Osteoblast (primary cell): ENCODE measurements at places on chromosomes 6 and 20. TPM values are rescaled to one million over a fixed set of nuclear protein-coding genes. Genes with fewer than 3 reads are reported as not detected.

Gene SYNE1
- 221 and 240 TPM in 2 replicates for total RNA-seq

Gene ZSCAN23
- 6.9 and 7.4 TPM in 2 replicates for total RNA-seq

Gene LST1
- 0.29 TPM in 1 of 2 replicates, not detected in the other for total RNA-seq

Gene KPNA5
- total RNA-seq: 10.6 and 11.2 TPM in 2 replicates

DNA sequence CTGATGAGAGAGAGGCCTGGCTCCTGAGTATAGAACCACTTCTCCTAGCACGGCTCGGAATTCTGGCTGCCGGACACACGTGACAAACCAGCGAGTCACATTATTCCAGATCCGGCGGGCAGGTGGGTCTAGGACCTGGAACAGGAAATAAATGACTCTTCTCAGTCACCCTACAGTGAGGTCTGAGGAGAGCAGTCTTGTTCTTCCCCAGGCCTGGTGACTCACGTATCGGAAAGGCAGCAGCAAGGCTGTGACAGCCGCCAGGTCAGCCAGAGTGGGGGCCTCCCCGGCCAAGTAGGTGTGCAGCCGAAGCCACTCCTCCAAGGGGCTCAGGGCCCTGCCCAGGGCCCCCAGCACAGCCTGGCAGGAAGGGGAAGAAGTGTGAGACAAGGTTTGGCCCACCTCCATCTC lies 2.8 kb downstream of the VARS1 start:
- DNase-seq: peak; percentile 74

- DNase-seq: no peak
Measured at GRCh38 chr20:4597215-4597614, 124.5 kb upstream of the PRND start.

GRCh38 chr6:133956416-133957049 lies 3.5 kb downstream of the TBPL1 start:
- DNase-seq: no peak

DNA sequence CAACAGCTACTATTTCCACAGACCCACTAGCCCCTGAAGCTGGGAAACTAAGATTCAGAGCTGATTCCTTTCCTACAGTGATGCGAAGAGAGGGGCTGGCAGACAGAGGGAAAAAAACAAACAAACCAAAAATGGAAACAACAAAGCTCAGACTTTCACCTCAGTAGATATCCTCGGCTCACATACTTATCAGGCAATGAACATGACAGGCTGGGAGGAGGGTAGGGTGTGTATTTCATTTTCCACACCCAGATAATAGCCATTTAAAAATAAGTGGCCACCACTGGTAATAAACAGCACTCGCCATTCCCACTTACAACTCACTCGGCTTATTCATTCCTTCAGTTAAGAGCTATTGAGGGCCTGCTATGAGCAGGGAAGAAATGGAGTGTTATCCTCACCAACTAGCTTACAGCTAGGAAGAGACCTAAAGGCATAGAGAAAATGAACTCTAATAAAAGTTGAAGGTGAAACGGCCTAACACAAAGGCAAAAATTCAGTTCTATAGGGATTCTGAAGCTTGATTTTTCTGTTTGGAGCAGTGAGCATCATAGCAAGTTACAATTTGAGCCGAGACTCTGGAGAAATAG lies 32.0 kb upstream of the SPTLC3 start:
- DNase-seq: no peak

DNA sequence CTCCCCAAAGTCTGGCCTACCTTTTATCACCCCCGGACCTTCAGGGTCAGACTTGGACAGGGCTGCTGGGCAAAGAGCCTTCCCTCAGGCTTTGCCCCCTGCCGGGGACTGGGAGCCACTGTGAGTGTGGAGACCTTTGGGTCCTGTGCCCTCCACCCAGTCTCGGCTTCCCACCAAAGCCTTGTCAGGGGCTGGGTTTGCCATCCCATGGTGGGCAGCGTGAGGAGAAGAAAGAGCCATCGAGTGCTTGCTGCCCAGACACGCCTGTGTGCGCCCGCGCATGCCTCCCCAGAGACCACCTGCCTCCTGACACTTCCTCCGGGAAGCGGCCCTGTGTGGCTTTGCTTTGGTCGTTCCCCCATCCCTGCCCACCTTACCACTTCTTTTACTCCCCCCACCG lies 10.3 kb downstream of the VEGFA start:
- peak; percentile 51 for DNase-seq

DNA sequence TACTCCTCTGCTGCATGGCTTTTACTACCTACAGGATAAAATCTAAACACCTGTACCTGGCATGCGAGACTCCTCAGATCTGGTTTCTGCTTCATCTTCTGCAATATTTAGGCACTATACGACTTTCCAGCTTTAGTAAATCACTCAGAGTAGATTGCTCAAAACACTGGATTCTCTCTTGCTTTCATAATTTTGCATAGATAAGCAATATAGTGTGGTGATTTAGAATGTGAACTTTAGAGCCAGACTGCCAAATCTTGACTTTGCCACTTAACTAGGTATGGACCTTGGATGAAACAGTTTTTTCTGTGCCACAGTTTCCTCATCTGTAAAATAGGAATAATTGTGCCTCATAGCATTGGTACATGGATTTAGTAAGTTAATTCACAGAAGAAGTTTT lies 28.9 kb downstream of the CEP57L1 start:
- no peak for DNase-seq

- peak; percentile 92 for DNase-seq
Measured at GRCh38 chr6:158894193-158894592, 75.0 kb upstream of the EZR start.

- DNase-seq: no peak
Measured at GRCh38 chr6:19444481-19444880, 392.7 kb upstream of the ID4 start.

GRCh38 chr6:27062755-27063154 lies 184.7 kb upstream of the PRSS16 start:
- DNase-seq: no peak

- DNase-seq: no peak
Measured at GRCh38 chr6:125953502-125953875, 3.1 kb upstream of the HINT3 start.

DNA sequence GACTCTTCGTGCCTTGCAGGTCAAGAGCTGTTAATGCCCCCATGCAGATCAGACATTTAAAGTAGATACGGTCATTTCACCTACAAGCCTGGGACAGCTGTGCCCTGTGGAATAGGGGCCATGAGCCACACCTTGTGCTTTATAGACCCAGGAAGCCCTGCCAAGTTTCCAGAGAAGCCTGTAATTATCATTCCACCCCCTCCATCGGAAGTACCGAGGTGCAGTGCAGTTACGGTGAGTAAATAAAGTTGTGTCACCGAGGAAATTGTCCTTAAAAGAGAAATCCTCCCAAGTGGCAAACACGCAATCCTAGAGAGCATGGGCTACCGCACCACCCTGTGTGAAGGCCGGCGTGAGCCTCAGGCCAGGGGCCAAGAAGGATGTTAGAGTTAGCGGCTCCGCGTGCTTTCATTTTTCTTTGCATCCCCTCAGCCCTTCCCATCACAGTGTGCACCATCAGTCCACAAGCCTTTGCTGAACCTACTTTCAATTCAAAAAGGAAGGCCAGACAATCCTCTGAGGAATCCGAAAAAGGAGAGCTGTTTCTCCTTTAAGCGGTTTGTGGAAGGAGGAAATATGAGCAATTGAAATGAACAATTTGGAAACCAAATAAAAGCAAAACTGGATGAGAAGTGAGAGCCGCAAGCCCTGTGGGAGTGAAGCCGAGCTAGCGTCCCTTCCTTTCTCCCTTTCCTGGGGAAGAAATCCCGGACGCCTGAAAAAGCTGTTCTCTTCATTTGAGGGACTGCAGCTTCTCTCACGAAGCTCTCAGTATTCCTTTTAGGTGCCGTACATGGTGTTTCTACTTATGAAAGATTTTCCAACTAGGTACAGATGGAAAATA lies 183.3 kb upstream of the PDE10A start:
- DNase-seq: no peak

GRCh38 chr6:116369540-116369939 lies 1.2 kb upstream of the DSE start:
- peak; percentile 45 for DNase-seq

- no peak for DNase-seq
Measured at GRCh38 chr6:38865521-38866174, 150.5 kb downstream of the DNAH8 start.

- DNase-seq: no peak
Measured at GRCh38 chr6:142510211-142510610, 208.4 kb downstream of the ADGRG6 start.

DNA sequence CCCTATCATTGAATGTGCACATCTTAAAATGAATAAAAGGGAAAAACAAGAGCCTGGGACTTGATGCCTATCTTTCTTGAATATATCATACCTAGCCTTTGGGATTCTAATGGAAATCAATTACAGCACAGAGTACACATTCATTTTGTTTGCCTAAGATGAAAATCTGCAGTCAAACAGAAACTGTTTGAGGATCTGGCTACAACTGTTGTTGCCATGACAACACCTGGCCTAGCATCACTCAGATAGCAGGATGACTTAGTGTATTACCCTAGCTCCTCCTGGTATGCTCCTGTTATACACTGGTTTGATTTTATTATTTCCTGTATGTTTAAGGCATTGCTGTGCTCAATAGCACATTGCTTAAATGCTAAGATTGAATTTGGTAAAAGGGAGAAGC lies 71.5 kb upstream of the LAMP5 start:
- DNase-seq: no peak

- DNase-seq: no peak
Measured at GRCh38 chr6:42762950-42763349, 17.0 kb upstream of the TBCC start.

GRCh38 chr20:45425561-45425960 lies 9.6 kb downstream of the PIGT start:
- no peak for DNase-seq
